Stomach (tissue), 19 donors: ENCODE measurements at places on chromosomes 7 and 10. TPM values are rescaled to one million over a fixed set of nuclear protein-coding genes. Genes with fewer than 3 reads are reported as not detected.

DNA sequence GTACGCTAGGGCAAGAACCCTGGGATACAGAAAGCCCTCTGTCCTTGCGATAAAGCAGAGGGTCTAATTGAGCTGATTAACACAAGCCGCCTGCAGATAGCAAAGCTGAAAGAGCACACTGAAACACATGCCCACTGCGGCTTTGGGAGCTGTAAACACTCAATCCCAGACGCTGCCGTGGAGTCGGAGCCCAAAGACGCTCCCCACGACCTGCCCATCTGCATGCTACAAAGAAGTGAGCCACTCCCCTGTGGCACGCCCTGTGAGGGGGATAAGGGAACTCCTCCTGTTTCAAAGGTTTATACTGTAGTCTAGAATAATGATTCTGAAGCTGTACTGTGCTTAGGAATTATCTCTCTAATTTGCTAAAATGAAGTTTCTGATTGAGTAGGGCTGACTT, 985.6 kb upstream of the GHITM start:
- DNase-seq: no peak

DNA sequence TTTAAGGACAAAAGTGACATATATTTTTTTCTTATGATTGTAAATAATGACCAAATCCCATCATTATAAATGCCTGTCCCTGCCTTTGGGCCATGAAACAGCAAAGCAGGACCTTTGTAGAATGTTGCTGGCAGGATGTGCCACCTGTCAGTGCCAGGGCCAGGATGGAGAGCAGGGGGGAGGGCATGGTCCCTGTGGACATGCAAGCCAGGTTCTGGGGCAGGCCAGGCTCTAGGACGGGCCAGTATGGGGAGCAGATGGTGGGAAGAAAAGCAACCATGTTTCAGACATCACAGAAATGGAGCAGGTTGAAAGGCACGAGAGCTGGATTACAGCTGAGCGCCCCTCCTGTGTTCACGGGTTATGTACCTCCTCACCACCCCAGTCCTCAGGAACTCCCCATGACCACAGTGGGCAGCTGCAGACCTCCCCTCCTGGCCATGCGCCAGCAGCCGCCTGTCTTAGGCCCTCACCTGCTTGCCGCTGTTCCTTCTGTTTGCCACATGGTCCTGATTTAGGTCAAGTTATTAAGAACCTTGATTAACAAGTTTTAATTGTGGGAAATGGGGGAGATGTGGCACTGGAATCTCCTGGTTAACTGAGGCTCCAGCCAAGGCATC, 210.4 kb downstream of the PAXIP1 start:
- DNase-seq: no peak

DNA sequence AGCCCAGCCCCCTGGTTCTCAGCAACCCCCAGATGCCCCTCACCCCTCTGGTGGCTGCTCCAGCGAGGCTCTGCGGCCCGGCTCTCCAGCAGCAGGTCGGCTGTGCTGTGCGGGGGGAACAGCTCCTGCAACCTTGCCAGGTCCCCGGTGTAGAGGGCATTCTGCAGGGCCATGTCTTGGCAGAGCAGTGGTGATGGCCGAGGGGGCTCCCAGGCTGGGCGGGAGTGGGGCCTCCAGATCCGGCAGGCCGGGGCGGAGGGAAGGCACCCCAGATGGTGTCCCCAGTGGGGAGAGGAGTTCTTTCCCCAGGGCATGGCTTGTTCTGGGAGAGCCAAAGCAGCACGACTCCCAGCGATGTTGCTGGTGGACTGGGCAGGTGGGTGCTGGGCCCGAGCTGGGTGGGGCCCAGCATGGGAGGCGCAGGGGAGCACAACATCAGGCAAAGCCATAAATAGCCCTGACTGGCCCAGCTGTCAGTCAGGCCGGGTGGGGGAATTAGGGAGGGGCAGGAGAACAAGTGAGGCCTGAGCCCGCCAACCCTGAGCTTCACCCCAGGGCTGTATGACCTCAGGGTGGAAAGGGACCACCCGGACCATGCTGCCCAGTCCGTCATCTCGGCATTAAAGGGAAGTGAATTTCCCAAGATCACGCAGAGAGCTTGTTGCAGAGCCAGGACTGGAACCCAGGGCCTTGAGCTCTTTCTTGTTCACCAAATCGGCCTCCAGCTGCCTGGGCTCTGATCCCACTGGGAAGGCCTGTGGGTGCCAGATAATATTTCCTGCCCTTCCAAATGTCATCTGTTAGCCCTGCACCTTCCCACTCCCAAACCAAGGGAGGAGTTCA, 580 bp upstream of the ASB10 start:
- no peak for DNase-seq

DNA sequence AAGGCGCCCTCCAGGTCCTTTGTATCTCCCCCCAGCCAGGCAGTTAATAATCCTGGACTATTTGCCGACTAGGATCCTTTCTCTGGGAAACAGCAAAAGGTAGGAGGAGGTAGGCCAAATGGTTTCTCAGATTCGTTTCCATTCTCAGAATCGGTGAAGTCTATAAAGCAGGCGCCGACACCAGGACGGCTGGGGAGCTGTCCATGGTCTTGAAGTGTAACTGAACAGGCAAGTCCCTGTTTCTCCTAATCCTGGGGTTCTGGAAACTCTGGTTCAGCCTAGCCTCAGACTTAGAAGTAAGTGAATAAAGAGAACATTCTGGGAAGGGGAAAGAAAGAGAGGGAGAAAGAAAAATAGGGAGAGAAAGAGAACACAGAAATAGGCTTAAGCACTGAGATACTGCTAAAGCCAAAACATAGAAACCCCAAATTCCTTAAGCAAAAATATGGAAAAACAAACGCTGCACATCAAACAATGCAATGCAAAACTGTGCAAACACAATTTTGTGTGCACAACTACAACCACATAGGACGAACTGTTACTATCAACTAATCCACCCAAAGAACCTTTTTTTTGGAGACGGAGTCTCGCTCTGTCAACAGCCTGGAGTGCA, 11.1 kb upstream of the INA start:
- DNase-seq: peak; percentile 64

DNA sequence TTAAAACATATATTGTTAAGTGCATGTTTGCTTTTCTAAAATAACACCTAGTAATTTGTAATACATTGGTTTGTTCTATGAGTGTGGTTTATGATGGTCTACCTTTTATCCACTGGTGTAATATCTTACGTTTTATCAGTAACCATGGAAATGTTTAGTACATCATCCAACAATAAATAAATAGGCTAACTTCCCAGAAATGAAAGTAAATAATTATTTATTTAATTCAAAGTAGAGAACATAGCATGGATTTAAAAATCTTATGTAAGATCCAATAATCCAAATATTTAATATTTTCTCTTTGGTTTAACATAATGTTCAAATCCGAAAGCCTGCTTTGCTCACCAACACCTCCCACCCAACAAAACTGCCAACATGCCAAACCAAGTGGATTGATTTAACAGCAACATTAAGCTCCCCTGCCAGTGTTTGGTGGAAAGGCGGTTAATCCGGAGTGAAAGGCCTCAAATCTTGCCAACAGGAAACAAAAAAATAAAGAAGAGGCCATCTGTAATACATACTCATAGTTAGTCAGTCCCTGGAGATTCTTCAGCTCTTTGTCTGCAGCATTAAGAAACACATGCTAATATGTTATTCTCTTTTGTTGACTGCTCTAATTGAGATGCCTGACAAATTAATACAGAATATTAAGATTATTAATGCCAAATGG, 897.8 kb downstream of the CNTNAP2 start:
- no peak for DNase-seq

DNA sequence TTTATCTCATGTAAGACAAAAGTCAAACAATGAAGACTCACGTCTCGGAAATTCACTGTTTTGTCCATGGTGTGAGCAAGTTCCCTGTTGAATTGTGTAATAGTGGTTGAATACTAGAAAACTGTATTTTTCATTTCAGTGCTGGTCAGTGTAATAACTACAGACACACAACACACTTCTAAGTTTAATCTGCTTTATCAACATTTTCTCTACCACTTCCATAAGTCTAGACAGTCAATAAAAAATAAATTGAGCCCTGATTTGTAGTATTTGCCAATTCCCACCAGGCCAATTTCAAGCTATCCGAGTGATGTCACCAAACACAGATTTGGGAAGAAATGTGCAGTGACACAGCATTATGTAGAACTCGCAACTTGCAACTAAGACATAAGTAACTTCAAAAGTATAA, 81.9 kb downstream of the GPR141 start:
- DNase-seq: no peak

DNA sequence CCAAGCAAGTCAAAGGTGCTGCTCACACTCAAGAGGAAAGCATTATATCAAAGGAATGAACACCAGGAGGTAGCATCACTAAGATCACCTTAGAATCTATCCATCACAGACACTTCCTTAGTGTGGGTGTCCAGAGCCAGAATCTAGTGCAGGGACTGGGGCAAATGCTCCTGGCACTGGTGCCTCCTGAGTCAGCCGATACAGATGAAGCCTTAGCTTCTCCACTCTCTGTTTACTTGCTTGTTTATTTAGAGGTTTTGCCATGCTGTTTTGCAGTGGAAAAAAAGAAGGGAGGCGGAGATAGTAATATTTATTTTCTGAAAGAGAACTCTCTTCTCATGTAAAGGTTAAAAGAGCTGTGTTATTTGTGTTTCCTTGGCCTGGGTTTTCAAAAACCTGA, 303.1 kb downstream of the WDR11 start:
- DNase-seq: no peak

The FGFBP3 gene
- 1.5 TPM for total RNA-seq
